ENCODE measurements at places on chromosomes 3 and 15.
A peak's percentile ranks its signal among the peaks of the same experiment; 100 is the strongest.

DNA sequence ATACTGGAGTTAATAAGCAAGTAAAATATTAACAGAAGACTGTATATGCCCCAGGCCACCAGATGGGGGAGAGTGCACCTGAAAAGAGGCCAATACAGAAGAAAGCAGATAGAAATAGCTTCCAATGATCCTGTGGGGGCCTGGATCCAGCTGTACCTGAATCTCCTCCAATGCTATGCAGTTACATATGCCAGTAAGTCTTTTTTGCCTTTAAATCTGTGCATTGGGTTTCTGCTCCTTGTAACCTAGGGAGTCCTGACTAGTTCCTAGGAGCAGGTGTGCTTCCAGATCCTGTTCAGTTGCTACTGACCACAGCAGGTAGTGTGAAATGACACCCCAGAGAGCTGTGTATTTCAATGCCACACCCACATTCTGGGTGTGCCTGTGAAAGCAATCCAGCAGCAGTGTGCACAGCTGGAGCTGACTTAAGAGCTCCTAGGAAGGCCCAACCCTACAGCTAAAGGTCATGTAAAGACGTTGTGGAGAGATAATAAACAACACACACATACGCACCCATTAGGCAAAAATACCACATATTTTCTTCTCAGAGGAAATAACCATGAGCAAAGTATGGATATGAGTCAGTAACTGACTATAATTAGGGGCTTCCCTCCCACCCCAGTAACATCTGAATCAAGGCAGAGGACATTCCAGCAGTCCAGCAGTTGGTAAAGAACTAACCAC lies 62.2 kb upstream of the AKAP13 start:
- no peak overlapping the region for H3K4me3 ChIP-seq
- no peaks in the 10 kb centered on the region for H3K4me1 ChIP-seq
- H3K27ac ChIP-seq: peak overlapping the region; percentile 74
- no peaks in the 10 kb centered on the region for H3K27me3 ChIP-seq
- no peaks in the 10 kb centered on the region for H3K36me3 ChIP-seq

- no peak overlapping the region for H3K4me3 ChIP-seq
- H3K36me3 ChIP-seq: no peaks in the 10 kb centered on the region
- H3K27ac ChIP-seq: no peak overlapping the region
- no peaks in the 10 kb centered on the region for H3K27me3 ChIP-seq
- H3K4me1 ChIP-seq: no peaks in the 10 kb centered on the region
These were observed 46.7 kb downstream of the MCF2L2 start for GRCh38 chr3:183381673-183382072.

DNA sequence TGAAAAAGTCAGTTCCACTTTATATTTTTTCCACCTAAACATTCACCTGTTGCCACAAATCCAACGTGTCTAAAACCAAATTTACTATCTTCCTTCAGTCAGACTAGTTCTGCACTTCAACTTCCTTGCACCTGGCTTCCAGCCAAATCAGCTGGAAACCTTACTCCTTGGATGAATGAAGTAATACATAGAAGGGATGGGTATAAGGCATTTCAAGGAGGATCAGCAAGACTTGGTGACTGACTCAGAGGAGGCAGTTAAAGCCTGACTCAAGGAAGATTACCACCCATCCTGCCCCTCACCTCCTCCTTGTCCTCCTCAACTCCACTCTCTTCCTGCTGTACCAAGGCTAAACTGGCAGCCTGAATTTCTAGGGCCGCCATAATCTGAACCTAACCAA lies 37.1 kb downstream of the QTRT2 start:
- H3K4me3 ChIP-seq: no peak overlapping the region
- no peaks in the 10 kb centered on the region for H3K36me3 ChIP-seq
- H3K27ac ChIP-seq: no peak overlapping the region
- no peaks in the 10 kb centered on the region for H3K27me3 ChIP-seq

GRCh38 chr15:68518046-68518445 lies 60.7 kb upstream of the CORO2B start:
- no peaks in the 10 kb centered on the region for H3K27me3 ChIP-seq
- H3K36me3 ChIP-seq: no peaks in the 10 kb centered on the region
- no peak overlapping the region for H3K4me3 ChIP-seq
- DNase-seq: no peak
- H3K27ac ChIP-seq: no peak overlapping the region

GRCh38 chr3:98877132-98877531 lies 24.4 kb downstream of the DCBLD2 start:
- no peak overlapping the region for H3K27ac ChIP-seq
- no peaks in the 10 kb centered on the region for H3K27me3 ChIP-seq
- no peak for DNase-seq
- no peak overlapping the region for H3K4me3 ChIP-seq
- no peaks in the 10 kb centered on the region for H3K4me1 ChIP-seq

DNA sequence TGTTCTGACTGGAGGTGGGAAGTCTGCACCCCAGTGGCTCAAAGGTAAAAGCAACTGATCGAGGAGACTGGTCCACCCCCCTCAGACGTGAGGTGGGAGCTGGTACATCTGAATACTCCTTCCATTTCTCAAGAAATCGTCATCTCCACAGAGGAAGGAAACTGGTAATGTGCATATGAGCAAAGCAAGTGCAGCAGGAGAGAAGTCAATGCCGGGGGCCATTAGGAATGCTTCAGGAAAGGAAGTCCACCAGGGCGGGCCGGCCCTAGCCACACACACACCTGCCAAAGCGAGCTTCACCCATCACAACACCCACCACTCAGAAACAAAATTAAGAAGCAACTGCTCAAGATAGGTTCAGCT lies 8.5 kb downstream of the TBC1D2B start:
- no peaks in the 10 kb centered on the region for H3K27me3 ChIP-seq
- peak overlapping the region; percentile 87 for H3K27ac ChIP-seq
- no peak for DNase-seq

- H3K4me3 ChIP-seq: no peak overlapping the region
- DNase-seq: no peak
- no peaks in the 10 kb centered on the region for H3K36me3 ChIP-seq
These were observed 68.0 kb upstream of the ADPGK start for GRCh38 chr15:72851586-72851985.

DNA sequence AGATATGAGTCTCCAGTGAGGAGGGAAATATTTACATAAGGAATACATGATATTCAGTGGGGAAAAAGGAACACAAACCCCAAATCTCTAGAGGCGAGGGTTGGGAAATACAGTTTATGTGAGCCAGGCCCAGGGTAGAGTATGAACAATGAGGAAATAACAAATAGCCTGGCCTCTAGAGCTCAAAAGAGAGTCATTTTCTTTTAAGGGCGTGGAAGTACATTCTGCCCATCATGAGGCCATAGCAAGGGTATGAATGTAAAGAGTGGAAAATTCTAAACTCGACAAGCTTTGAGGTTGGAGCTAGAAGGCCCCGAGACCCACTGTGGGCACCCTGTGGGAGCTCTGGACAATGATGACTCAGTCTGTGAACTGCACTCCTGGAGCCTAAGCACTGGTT lies 27.8 kb upstream of the IGF2BP2 start:
- no peak overlapping the region for H3K27ac ChIP-seq
- DNase-seq: no peak
- no peaks in the 10 kb centered on the region for H3K4me1 ChIP-seq
- H3K4me3 ChIP-seq: no peak overlapping the region

DNA sequence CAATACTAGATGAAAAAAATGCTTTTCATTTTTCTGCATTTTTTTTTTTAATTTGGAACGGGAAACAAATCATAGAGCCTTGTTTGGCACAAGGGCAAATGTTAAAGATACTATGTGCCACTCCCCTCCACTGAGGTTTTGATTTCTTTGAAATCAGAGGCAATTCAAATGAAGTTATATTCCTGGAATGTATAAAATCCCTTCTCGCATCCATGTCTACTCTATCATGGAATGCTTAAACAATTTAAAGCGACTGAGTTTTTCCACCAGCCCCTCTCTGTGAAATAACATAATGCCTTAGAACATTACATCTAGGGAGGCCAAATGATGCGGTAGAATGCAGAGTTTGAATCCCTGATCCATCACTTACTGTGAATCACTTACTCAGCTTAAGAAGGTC lies 69.7 kb downstream of the FMN1 start:
- no peaks in the 10 kb centered on the region for H3K36me3 ChIP-seq
- no peak overlapping the region for H3K27ac ChIP-seq
- no peaks in the 10 kb centered on the region for H3K27me3 ChIP-seq
- H3K4me1 ChIP-seq: no peaks in the 10 kb centered on the region
- DNase-seq: no peak

DNA sequence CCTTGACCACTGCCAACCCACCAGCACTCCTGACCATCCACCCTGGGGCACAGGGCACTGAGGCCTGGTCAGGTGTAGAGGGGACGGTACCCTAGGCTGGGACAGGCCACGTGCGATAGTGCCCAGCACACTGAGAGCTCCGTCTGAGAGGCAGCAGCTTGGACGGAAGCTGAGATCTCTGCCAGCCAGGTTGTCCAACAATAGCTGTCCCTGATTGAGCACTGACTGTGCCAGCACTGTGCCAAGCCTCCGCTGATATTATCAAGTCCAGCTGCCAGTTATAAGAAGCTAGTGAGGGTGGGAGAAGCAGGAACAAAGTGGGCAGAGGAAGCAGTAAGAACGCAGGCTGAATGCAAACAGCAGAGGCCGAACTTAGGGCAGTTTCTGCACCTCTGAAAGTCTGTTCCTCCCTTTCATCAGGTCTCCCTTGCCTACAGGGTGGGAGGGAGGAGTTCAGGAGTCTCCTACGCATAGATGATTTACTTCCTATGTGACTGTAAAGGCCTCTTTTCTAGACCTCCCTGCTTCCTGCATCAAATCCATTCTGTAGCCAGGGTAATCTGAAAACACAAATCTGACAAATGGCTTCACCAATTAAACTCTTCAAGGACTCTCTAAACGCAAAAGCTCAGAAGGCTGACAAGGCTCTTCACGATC lies 29.7 kb downstream of the MRPS11 start:
- no peak for DNase-seq
- H3K4me3 ChIP-seq: no peak overlapping the region
- H3K36me3 ChIP-seq: no peaks in the 10 kb centered on the region
- H3K4me1 ChIP-seq: no peaks in the 10 kb centered on the region

- H3K4me3 ChIP-seq: no peak overlapping the region
- no peaks in the 10 kb centered on the region for H3K27me3 ChIP-seq
- H3K27ac ChIP-seq: no peak overlapping the region
- no peaks in the 10 kb centered on the region for H3K36me3 ChIP-seq
- DNase-seq: no peak
These were observed 60.3 kb downstream of the STRIT1 start for GRCh38 chr3:155233213-155233612.

DNA sequence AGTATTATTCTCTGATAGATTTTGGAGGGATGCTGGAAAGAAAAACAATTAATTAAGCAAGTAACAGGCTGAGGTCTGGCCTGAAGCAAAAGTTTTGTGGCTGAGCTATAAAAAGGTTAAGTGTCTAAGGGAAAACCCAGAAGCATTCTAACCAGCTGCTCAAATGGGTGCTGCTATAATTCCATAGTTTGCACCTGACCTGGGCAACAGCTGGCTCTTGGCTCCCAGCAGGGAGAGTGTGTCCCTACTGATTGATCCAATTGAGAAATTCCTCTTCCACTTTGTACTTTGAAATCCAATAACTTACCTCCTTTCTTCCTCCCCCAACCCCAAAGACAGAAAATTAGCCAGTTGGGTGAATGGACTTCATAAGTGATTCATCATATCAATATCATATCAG lies 27.7 kb upstream of the SMAD3 start:
- no peaks in the 10 kb centered on the region for H3K36me3 ChIP-seq
- no peaks in the 10 kb centered on the region for H3K4me1 ChIP-seq
- H3K27ac ChIP-seq: no peak overlapping the region
- no peak for DNase-seq
- no peak overlapping the region for H3K4me3 ChIP-seq

GRCh38 chr3:149291178-149291577 lies 42.3 kb downstream of the TM4SF18 start:
- no peak overlapping the region for H3K4me3 ChIP-seq
- no peaks in the 10 kb centered on the region for H3K36me3 ChIP-seq
- no peaks in the 10 kb centered on the region for H3K27me3 ChIP-seq
- H3K27ac ChIP-seq: no peak overlapping the region

DNA sequence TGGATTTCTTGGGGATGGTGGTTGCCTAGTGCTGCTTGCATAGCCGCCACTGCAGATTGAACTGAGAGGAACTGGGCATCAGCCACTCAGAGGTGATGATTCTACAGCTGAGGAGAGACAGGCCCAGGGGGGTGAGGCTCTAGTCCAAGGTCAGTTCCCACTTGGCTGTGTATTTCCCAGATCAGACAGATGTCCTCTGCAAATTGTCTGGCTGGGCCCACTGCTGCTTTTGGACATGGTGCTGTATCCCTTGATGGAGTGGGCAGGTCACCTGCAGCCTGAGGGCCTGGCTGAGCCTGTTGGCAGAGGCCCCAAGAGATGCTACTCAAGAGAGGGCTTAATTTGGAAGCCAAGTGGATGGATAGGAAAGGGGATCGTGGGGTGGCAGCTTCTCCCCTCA lies 124.5 kb upstream of the CTDSPL start:
- no peak overlapping the region for H3K4me3 ChIP-seq
- peaks cover 6% of the 10 kb centered on the region for H3K4me1 ChIP-seq
- H3K27ac ChIP-seq: no peak overlapping the region
- H3K27me3 ChIP-seq: no peaks in the 10 kb centered on the region
- H3K36me3 ChIP-seq: no peaks in the 10 kb centered on the region

GRCh38 chr3:59502806-59503205 lies 453.0 kb upstream of the CFAP20DC start:
- H3K27me3 ChIP-seq: no peaks in the 10 kb centered on the region
- DNase-seq: no peak
- H3K4me3 ChIP-seq: no peak overlapping the region
- no peak overlapping the region for H3K27ac ChIP-seq
- no peaks in the 10 kb centered on the region for H3K36me3 ChIP-seq
- H3K4me1 ChIP-seq: no peaks in the 10 kb centered on the region

DNA sequence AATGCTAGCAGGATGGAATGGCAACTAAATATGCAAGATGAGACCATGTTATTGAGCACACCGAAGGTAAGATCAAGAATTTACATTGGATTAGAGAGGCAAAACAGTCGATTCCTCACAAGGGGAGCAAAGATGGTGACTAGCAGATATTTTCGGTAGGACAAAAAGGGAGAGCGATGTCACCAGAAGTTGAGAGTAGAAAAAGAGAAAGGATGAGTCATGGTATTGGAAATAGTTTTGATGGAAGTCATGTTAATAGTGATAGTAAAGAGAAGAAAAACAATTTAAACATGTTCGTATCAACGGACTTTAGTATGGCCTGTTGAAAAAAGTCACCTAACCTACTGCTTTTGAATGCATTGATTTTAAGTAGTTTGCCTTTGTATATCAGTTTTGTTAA lies 55.0 kb downstream of the UBE2E2 start:
- H3K4me1 ChIP-seq: no peaks in the 10 kb centered on the region
- H3K27ac ChIP-seq: no peak overlapping the region
- no peaks in the 10 kb centered on the region for H3K27me3 ChIP-seq
- DNase-seq: no peak
- no peaks in the 10 kb centered on the region for H3K36me3 ChIP-seq

- DNase-seq: no peak
- no peak overlapping the region for H3K4me3 ChIP-seq
- no peak overlapping the region for H3K27ac ChIP-seq
- H3K27me3 ChIP-seq: no peaks in the 10 kb centered on the region
These were observed 74.0 kb upstream of the RARB start for GRCh38 chr3:25354071-25354470.

DNA sequence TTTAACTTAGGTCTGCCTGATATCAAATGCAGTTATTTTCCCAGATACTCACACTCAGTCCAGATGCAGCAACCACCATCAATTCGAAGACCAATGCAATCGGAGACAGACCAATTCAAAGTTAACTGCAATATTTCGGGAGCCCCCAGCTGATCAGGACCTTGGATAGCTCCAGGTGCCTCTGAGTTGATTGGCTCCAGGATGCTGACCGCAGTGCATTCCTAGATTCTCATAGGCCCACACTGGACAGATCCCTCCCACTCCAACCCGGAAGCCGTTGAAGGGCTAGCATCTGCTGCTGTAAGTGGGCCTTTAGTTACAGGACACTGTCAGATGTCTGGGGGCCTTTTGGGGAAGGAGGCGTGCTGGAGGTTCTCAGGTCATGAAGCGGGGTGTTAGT lies 89.5 kb upstream of the ATP2B2 start:
- no peaks in the 10 kb centered on the region for H3K4me1 ChIP-seq
- no peak overlapping the region for H3K27ac ChIP-seq
- H3K27me3 ChIP-seq: no peaks in the 10 kb centered on the region
